NCI-H1436 treated with DMSO at 0.1 percent for 48 hours (cell line): ENCODE measurements at places on chromosomes 12 and 14.

DNA sequence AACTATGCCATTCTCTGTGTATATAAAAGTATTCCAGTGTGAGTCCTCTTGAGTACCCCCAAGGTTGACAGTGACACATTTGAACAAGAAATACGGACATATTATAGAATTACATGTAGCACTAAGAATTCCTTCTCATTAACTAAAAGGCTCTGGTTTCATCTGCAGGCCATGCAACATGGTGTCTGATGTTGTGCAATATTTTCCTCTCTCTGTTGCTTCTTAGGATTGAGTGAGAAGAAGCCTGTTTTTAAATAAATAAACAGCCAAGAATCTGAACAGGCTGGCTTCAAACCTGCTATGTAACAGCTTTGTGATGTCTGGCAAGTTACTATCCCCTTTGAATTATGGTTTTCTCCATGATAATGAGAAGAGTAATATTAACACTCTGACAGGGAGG, 22.2 kb upstream of the CCER1 start:
- no peak for DNase-seq

DNA sequence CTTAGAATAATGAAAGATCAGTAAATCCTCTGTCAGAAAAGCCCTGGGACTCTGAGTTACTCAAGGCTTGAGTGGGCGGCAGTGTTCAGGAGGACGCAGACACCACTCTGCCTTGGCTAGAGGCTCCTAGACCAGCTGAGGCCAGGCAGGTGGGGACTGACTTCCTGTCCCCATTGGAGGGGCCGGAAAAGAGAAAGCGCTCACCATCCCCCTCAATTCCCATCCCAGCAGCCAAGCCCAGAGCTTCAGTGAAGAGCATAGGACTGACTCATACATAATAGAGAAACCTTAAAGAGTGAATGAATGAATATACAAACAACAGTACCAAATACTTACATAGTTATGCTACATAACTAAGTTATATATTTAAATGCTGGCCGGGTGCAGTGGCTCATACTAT, 62.0 kb downstream of the PLEKHG7 start:
- no peak for DNase-seq

- no peak for DNase-seq
Measured at GRCh38 chr12:57488402-57489156, 711 bp downstream of the MARS1 start.

DNA sequence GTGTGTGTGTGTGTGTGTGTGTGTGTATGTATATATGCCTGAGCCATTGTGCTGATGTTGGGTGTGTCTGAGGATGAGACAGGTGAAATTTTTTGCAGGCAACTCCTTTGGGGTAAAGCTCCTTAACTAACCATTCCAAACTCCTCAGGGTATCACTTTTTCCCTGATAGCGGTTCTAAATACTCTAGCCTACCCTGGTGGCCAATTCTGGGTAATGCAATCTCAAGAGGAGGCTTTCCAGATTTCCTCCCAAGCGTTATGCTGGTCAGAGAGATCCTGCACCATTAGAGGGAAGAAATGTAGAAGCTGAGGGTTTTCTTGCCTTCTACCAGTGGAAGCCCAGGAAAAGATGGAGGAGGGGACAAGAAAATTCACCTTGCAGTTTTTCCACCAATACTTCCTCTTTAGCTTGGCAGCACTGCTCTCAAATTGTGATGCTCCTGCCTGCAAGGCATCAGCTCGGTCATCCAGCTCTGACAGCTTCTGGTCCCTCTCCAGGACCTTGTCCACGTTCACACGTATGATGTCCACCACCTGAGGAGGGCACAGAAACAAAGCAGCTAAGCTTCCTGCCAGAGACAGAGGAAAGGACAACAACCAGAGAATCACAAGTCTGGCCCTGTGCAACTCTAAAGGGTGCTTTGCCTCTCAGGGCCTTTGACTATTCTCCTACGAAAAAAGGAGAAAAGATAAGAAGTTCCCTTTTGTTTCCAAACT, 4.9 kb downstream of the VAMP1 start:
- no peak for DNase-seq

- no peak for DNase-seq
Measured at GRCh38 chr14:106790189-106791036, 1264.0 kb downstream of the TMEM121 start.

GRCh38 chr14:35261774-35262173, 30.4 kb upstream of the PSMA6 start:
- DNase-seq: no peak

- no peak for DNase-seq
Measured at GRCh38 chr14:64879635-64880220, at the start of gene SPTB. TSS of gene SPTB (minus strand) at chr14:64879907. CDS start at chr14:64823094, 56,813 bp downstream.

- DNase-seq: peak; percentile 31
Measured at GRCh38 chr12:84077679-84078078, 834.9 kb downstream of the SLC6A15 start.

- peak; percentile 66 for DNase-seq
Measured at GRCh38 chr14:100022772-100023451, 42.3 kb upstream of the EVL start.

- DNase-seq: no peak
Measured at GRCh38 chr12:105555556-105556295, 225.2 kb downstream of the C12orf75 start.

GRCh38 chr14:58160561-58160960, 8.5 kb upstream of the ARMH4 start:
- DNase-seq: no peak

DNA sequence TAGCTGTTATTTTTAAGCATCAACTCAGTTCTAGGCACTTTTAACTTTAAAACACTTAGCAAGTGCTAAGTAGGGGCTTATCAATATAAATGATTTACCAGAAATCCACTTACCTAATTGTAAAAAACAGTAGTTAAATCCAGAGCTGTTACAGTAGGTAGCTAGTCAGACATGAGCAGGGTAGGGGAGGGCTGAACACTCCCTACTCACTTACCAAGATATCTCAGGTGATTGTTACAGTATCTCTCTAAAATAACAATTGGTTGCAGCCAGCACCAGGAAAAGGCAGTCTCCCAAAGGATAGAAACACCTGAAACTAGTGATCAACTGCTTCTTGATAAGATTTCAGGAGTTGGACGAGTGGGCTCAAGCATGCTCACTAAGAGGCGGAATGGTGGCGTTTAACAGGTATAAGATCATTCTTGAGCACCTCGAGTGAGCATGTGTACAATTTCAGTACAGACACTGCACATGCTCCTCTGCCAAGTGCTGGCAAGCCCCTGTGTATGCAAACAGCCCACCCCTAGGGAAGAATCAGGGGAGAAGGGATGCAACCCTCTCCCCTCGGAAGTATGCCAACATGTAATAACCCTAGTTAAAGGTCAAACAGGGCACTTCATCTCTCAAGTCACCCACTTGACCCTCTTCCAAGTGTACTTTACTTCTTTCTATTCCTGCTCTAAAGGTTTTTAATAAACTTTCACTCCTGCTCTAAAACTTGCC, 1113.6 kb upstream of the SEL1L start:
- no peak for DNase-seq

DNA sequence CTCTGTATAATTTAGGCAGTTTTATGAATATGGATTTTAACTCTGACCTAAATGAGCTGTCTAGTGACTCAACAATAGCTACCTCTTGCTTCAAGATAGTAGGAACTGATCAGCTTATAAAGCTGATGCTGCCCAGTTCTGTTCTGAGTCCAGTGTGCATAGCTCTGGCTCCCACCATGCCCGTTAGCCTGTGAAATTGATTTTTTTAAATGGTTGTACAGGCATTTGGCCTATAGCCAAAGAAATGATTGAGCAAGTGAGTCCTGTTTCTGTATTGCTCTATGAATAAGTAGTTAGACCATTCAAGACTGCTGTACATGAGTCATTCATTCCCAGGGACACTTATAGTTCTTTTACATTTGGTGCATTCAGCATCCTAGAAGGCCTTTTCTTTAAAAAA, 36.4 kb downstream of the SAMD4A start:
- no peak for DNase-seq

DNA sequence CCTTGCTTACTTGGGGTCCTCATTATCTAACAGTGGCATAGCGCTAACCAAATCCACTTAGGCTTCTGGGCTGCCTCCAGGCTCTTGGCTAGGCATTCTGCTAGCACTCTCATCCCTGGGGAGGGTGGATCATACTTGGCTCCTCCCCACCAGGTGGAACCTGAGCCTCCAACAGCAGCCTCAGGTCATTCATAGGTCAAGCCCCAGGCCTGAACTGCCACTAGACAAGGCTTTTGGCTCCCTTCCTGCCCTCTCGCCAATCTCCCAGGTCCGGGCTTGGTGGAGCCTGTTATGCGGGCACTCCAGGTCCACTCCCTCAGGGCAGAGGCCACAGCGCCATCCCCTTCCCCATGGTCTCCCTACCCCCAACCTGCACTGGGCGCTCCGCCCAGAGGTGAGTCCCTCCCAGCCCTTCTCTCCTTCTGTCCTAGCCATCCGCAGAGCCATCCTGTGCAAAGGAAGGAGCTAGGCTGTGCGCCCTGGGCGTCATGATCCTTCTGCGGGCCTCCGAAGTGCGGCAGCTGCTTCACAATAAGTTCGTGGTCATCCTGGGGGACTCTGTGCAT, 154.9 kb upstream of the AMIGO2 start:
- DNase-seq: no peak

DNA sequence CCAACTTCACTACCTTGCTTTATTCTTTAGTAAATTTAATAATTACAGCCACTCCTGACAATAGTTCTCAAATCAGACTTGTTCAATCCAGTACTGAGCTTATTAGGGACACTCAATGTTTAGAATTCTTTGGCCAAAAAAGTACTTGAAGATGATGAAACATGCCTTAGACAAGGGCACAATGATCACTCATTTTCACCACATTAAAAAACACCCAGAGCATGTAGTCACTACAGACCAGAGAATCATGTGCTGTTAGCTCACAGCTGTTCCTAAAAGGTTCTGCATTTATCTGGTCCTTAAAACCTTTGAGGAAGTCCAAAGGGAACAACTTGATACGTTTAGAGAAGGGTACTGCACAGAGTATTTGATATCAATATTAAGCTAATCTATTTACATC, 98.7 kb downstream of the INSM2 start:
- peak; percentile 77 for DNase-seq

DNA sequence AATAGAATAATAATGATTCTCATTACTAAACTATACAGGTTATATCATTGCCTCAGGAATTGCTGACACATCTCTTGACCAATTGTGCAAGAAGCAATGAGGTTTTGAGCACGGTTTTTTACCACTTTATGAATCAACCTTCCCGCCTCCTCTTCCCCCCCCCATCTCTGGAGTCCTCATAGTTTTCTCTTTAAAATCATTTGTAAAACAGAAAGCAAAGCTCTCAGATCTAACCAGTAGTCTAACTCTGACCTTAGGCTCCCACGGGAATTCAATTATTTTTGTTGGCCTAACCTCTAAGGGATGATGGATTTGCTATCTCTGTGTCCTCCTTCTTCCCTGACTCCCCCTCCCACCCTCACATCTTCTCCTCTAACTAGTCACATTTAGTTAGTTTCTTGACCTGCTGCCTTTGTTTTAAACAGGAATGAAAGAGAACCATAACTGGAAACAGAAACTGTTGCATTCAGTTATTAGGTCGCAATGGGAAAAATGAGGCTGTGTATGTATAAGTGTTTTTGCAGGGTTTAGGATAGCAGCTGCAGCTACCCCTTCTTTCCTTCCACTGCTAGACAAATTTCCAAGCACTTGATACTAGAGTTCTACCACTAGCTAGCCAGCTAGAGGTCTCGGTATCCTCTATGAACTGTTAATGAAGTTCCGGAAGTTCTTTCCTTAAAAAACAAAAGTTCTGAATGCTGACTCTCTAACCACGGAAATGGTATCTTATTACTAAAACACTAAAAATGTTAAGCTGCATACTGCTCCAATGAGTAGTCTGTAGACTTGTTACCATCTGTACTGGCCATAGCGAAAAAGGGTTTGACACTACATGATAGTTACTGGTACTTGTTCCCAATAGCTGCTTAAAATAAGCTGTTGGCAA, 65.4 kb downstream of the TAOK3 start:
- no peak for DNase-seq

GRCh38 chr12:98678236-98678945, 33.3 kb downstream of the APAF1 start:
- no peak for DNase-seq
